ENCODE measurements at places on chromosomes 1 and 21. TPM values are rescaled to one million over a fixed set of nuclear protein-coding genes. Genes with fewer than 3 reads are reported as not detected.

FAM151A gene
- not detected for total RNA-seq

PPIAL4G gene
- not detected for total RNA-seq

F11R gene
- total RNA-seq: 18.5 TPM

IQGAP3 gene
- 43.6 TPM for total RNA-seq

MYBPHL gene
- not detected for total RNA-seq

- no peak for DNase-seq
These were observed 42.3 kb upstream of the PDC start for GRCh38 chr1:186503190-186503589.

- DNase-seq: no peak
These were observed 221.6 kb downstream of the BRINP2 start for GRCh38 chr1:177392336-177392735.

- peak; percentile 27 for DNase-seq
These were observed 134.7 kb downstream of the PSMG1 start for GRCh38 chr21:39048574-39048973.

Data from Daoy (cell line).